HT1080 (cell line): ENCODE measurements at places on chromosomes 12 and 14.

- DNase-seq: peak; percentile 63
Observed at GRCh38 chr14:59126714-59127436, 61.6 kb upstream of the DAAM1 start.

DNA sequence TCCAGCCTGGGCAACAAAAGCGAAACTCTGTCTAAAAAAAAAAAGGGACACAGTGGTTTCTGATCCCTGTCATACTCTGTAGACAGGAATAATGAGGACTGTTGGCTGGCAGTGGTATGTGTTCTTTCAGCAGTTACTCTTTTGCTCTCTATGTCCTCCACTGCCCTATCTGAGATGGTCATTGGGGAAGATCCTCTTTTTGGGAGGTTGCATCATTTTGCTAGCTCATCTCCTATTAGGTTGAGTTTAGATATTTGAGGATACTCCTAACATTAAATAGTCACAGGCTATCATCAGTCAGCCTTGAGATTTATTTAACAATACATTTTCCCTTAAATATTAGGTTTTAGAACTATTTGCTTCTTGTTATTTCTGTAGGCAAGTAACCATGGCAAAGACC lies 5.9 kb upstream of the CCDC91 start:
- no peak for DNase-seq

DNA sequence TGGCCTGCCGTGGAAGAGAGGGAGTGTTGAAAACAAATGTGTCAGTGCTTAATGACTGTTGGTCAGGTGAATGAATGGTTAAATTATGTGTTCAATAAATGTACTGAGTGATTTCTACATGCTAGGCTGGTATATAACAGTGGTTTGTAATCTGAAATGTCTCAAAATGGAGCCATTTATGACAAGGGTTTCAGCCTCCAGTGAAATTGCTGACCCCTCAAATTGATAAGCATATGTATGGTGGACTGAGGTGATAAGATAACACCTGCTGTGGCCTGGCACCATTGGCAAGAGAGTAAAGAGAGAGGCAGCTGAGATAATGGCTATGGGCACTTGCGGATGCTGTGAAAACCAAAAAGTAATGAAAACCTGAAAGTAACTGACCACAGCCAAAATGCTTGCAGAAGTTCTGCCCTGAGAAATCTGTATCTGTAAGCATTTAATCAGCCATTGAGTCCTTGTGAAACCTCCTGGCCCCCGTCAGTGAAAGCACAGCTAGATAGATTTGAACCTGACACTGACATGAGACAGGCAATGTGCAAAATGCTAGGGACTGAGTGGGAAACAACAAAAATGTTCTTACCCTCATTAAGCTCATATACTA lies 1.4 kb upstream of the BCAT1 start:
- DNase-seq: no peak

- DNase-seq: no peak
Observed at GRCh38 chr12:72031066-72031465, 92.4 kb downstream of the TPH2 start.

DNA sequence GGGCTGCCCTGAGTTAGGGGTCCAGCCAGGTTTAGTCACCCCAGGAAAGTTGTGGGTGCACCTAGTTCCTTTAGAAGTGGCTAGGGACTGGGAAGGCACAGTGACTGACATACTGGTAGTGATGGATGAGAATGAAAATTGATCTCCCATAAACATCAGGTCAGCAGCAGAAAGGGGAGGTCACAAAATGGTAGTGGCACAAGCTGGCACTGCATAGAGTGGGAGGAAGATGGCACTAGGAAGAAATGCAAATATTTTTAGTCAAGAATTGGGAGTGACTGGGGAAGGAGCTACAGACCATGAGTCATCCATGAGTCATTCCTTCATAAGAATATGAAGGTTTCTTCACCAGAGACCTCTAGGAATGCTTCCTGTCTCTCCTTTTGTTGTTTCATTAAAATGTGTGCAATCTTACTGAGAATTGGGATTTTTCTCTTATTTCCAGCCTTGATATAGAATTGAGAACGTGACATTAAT lies 198.3 kb upstream of the AMIGO2 start:
- peak; percentile 97 for DNase-seq
